ENCODE measurements at places on chromosomes 16 and 17.

DNA sequence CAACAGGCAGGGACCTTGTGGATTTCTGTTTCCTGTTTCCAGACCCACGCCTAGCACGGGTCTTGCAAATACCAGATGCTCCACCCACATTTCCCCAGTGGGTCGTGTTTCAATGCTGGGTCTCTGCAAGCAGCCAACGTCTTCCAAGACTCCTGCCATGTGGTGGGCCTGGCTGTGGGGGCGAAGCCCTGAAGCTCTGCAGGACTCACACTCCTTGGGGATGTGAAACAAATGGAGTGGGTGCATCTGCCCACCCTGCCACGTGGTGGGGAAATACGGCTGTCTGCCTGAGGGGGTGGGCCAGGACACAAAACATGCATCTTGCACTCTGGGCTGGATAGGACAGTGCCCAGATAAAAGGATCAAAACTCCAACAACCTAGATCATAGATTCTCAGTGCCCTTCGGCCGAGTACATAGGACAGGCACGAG is 32.6 kb downstream of the FA2H start:
- DNase-seq = no peak

- peak; percentile 45 for DNase-seq
Observed at GRCh38 chr17:47978324-47978723, 7.4 kb downstream of the CDK5RAP3 start.

GRCh38 chr16:48537909-48538745 is 71.9 kb downstream of the N4BP1 start:
- no peak for DNase-seq

- no peak for DNase-seq
Observed at GRCh38 chr17:74012465-74012864, 191.0 kb upstream of the RPL38 start.

DNA sequence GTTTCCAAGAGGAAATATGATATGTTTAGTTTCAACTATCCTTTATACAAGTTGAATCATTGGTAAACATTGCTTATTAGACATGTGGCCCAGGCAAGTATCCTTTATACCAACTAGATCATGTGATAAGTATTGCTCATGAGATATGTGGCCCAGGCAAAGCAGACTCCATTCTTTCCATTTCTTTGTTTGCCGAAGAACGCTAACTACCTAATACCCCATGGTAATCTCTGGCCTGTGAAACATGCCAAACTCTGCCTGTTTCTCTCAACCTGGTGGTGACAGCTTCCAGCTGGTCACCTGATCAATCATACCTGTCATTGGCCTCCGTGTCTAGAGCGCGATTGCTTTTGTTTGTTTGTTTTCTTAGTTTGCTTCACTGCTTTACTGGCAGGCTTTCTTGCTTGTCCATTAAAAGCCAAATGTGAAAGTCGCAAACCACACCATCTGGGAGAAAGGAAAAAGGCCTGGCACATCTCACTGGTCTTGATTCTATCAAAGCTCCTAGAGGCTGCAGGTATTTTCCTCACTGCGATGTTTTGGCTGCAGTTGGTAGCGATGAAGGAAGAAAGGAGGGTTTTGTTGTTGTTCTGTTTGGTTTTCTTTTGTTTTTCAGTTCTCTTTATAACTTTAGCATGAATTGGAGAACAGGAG is 686.2 kb downstream of the KCNJ2 start:
- DNase-seq = peak; percentile 5

DNA sequence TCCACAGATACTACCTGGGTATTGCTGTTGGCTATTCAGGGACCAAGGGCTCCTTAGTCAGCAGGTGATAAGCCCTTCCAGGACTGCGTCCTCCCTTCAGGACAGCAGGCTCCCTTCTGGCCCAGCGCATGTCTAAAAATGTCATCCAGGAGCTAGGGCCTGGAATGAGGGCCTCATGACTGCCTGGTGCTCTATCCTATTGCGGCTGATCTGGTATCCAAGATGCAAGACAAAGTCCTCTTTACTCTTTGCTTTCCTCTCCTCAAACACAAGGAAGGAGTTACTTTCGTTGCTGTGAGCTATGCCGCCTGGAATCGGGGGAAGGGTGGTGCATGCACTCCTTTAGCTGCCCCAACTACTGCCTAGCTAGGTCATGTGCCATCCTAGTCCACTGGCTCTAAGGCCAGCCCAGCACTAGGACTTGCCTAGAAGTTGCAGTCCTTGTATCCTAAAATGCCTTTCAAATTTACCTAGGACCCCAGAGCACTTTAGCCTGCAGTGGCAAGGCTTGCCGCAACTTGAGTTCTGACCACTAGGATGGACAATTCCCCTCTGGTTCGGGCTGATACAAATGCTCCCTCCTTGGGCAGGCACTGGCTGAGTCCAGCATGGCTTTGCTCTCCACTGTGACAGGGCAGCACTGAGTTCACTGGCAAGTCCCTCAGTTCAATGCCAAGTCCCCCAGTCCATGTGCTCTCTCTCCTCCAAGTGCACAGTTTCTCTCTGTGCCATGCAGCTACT is 10.1 kb upstream of the TMEM219 start:
- no peak for DNase-seq

All from MG63 (cell line).